GM06990 (cell line): ENCODE measurements at places on chromosomes 16 and 17.

DNA sequence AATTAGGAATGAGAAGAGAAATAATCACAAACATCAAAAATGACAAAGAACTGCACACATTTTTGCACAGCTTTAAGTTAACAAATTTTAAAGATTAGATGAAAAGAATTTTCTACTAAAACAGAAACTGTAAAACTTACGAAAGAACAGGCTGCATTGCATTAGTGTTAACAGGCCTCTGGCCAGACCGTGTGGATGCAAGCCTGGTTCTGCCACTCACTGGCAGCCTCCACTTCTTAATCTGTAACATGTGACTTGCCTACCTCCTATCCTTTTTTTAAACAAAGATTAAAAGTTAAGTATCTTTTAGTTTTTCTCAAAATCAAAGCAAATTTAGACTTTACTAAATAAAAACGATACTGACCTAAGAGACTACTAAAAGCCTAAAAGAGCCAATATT lies 37.5 kb downstream of the CREBBP start:
- DNase-seq = no peak

DNA sequence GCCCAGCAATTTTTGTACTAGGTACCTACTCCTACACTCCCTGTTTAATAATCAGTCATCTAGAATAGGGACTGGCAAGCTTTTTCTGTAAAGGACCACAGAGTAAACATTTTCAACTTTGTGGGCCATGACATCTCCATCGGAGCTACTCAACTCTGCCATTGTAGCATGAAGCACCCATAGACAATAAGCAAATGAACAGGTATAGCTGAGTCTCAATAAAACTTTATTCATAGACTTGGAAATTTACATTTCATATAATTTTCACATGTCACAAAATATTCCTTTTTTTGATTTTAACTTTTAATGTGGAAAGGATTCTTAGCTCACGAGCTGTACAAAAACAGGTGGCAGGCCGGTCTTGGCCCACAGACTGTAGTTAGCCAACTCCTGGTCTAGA lies 345.8 kb downstream of the SOX9 start:
- DNase-seq = no peak

DNA sequence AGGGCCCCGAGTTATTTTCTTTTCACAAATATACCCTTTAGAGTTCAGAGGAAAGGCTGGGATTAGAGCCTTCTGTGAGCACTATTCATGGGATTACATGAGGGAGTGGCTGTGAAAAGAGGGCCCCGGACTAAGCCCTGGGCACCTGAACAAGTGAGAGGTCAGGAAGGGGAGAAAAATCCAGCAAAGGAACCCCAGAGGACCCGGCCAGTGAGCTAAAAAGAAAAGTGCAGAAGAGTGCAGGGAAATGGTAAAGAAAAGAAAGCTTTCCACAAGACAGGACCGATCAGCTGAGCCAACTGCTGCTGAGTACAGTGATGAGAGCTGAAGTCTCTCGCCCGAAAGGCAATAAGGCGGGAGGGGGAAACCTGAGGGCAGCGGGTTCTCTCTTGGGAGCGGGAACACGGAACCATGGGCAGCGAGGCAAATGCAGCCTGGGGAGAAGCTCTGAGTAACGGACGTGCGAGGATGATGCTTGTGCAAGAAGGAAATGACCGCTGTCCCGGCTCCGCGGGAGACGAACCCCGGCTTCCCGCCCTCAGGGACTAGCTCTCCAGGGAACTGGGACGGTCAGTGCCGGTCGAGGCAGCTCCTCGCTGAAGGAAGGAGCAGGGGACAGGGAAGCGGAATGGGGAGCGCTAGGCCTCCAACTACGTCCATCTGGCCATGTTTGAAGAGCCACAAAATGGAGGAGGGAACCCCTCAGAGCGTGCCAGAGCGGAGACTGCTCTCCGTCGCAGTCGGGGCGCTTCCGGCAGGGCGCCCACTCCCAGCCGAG lies 665 bp upstream of the ALDH3A2 start:
- DNase-seq = no peak

DNA sequence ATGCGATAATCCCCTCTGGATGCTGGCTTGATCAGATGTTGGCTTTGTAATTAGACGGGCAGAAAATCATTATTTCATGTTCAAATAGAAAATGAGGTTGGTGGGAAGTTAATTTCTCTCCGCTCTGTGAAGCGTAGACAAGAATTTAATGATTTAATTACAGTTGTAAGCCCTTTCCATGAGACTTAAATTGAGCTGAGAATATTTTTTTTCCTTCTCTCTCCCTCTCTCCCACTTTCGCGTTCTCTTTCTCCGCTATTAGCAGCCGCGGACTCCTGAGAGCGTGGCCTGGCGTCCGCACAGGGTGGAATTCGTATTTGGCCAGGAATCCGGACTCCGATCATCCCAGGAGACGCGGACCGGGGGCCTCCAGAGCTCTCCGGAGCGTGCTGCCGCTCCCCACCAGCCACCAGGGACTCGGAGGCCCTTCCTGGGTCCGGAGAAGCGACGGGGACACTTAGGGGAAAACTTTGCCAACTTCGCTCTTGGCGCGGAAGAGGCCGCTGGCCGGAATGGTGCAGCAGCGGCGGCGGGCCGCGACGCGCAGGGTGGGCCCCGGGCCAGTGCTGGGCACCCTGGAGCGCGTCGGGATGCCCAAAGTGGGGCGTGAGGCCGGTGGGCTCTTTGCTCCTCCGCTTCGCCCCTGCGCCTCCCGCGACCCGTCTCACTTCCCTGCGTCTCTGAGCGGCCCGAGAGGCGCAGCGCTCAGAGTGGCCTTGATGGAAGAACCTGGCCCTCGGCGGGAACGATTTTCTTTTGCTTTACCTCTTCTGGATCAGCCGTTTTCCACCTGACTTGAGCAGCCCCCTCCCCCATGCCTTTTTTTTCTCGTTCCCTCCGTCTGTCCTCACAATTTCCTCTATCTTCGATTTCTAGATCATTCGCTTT lies 3.6 kb upstream of the IRX3 start:
- DNase-seq = no peak

DNA sequence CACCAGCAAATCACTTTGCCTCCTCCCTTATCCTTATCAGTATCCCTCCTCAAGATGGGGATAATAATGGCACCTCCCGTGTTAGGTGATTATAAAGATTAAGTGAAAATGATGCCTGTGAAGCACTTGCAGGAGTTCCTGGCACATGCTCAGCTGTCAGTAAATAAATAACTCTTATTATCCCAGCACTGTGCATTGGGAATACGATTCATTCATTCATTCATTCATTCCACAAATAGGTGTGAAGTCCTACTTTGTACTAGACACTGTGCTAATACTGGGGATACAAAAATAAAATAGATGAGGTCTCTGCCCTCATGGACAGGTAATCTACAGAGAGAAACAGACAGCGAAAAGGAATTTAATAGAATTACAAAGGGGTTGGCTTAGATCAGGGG lies 2.0 kb downstream of the XYLT2 start:
- no peak for DNase-seq

DNA sequence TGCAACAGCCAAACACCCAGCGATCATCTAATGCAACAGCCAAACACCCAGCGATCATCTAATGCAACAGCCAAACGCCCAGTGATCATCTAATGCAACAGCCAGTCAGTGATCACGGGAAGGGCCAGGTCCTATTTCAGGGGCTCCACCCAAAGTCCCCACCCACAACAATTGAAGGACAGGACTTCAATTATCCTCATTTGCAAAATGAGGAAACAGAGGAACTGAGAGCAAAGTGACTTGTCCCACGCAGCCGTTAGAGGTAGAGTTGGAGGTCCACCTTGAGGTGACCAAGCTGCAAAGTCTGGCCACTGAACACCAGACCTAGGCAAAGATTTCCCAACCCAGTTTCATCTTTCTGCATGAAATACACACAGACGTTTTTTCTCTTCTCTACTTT lies 3.7 kb downstream of the ZG16B start:
- DNase-seq = no peak

GRCh38 chr16:74627506-74628220 lies 20.7 kb upstream of the GLG1 start:
- DNase-seq = no peak

DNA sequence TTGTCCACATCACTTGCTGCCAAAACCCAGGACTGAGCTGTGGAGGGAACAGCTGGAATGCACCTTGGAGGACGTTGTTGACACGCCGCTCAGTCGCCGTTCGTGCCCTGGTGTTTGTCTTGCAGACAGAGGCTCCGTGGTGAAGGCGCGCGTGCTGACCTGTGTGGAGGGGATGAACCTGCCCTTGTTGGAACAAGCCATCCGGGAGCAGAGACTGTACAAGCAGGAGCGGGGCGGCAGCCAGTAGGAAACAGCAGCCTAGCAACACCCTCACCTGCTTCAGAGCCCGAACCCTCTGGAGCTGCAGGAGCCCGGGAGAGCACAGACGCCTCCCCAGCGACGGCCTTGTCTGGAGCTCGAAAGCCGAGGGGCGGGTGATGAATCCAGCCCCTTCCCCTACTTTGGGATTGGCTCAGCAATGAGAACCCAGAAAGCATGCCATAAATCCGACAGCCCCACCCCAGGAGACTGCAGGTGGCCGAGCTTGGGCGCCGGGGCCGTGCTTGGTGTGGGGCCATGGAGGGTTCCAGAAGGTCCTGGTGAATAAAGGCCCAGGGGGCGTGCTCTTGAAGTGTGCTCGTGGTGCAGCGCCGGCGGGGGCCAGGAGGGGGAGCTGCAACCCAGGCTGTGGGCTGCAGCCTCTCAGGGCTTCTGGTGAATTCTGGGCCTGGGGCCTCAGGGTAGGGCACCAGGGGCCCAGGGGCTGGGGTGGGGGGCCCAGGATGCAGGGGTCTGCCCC lies 470 bp upstream of the CDK3 start:
- DNase-seq = peak; percentile 61

- DNase-seq = no peak
Observed at GRCh38 chr17:43984521-43984920, 19.9 kb upstream of the NAGS start.

DNA sequence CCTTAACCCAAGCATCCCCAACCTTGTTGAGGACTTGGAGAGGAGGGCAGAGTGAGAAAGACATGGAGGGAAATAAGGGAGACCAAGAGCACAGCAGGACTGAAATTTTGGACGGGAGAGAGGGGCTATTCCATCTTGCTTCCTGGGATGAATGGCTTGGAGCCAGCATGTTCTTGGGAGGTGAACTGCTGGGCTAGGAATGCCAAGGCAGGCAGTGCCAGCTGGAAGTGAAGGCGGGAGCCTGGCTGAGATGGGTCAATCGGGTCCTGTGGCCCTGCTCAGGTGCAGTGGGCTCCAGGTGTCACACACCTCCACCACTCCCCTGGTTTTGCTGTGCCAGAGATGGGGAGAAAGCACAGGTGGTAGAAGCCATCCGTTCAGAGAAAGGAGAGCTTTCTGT lies 25.5 kb downstream of the WNT9B start:
- DNase-seq = no peak

- no peak for DNase-seq
Observed at GRCh38 chr16:10984509-10984908, 40.1 kb downstream of the CLEC16A start.

- no peak for DNase-seq
Observed at GRCh38 chr17:82021900-82022309, 773 bp downstream of the CENPX start.

- DNase-seq = no peak
Observed at GRCh38 chr17:3043737-3044365, 19.6 kb downstream of the OR1D5 start.

DNA sequence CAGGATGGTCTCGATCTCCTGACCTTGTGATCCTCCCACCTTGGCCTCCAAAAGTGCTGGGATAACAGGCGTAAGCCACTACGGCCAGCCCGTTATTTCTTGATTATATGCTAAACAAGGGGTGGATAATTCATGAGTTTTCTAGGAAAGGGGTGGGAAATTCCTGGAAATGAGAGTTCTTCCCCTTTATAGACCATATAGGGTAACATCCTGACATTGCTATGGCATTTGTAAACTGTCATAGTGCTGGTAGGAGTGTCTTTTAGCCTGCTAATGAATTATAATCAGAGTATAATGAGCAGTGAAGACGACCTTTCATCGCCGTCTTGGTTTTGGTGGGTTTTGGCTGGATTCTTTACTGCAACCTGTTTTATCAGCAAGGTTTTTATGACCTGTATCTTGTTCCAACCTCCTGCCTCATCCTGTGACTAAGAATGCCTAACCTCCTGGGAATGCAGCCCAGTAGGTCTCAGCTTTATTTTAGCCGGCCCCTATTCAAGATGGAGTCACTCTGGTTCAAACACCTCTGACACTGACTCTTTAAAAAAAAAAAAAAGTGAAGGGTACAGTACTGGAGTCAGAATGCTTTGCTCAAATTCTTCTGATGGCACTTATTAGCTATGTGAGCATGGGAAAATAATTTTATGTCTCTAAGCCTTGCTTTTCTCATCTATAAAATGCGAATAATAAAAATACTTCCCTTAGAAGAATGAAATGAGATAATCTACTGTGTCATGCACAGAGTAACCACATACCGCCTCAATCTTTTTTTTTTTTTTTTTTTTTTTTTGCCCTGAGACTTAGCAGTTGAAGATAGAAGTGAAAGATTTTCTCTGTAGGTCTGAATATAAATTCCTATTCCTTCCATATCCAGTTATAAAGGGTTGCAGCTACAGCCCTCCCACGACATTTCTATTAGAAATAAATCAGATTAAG lies 5.1 kb upstream of the CALCOCO2 start:
- DNase-seq = no peak

GRCh38 chr17:57135026-57135788 lies 50.2 kb downstream of the AKAP1 start:
- DNase-seq = no peak

- DNase-seq = no peak
Observed at GRCh38 chr16:89282523-89282922, 65.0 kb downstream of the ZNF778 start.

GRCh38 chr17:57530026-57530425 lies 215.1 kb downstream of the CCDC182 start:
- no peak for DNase-seq

DNA sequence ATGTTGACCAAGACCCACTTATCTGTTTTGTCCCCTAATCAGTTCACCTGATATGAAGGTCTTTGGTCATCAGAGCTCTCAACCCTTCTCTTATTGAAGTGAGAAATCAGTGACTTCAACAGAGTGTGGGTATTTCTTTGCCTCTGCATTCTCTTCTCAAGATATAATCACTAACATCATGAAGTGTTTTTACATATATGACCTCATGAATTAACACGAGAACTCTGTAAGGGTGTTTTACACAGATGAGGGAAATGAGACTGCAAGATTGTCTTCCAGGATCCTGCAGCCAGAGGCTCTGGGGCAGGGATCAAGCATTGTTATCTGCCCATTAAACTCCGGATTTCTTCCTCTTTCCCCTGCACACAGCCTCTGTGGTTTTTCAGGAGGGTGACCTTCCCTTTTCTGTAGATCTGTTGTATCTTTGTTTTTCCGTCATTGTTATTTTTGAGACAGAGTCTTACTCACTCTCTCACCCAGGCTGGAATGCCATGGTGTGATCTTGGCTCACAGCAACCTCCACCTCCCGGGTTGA lies 22.7 kb downstream of the LCMT1 start:
- no peak for DNase-seq
